ENCODE measurements at places on chromosomes 1 and 21.

GRCh38 chr21:16156841-16157489, 427.2 kb downstream of the USP25 start:
- no peak for DNase-seq

DNA sequence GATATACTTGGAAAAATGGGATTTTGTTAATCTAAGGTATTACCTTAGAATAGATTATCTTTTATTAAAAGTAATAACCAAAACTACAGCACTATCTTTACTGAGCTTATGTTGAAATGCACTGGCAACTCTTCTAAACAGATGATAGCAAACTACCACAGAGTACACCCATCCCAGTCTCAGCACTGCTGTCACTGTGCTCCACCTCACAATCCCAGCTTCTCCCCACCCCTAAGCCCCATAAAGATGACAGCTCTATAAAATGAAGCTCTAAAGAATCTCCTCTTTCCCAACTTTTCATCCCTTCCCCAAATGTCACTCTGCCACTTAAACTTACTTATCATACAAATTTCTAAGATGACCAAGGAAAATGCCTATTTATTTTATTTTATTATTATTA, 6.4 kb downstream of the DSTYK start:
- DNase-seq: no peak

- no peak for DNase-seq
These were observed 275.1 kb downstream of the NPHP4 start for GRCh38 chr1:5717031-5717682.

DNA sequence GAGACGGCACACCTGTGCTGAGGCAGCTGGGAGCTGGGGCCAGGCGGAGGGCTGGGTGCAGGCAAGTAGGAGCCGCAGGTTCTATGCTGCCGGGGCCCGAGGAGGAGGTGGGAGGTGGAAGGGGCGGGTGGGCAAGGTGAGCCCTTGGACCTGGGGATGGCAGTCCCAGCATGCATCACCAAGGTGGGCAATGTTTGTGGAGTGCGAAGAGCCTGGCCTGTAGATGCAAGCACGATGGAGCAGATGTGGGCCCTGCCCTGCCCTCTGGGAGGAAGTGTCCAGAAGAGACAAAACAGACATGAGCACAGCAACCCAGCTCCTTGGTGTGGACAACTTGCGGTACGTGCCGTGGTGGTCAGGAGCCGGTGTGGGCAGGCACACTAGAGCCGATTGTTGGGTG, 28.3 kb upstream of the AJAP1 start:
- no peak for DNase-seq

GRCh38 chr1:161676441-161676840, 13.5 kb downstream of the FCGR2B start:
- no peak for DNase-seq

GRCh38 chr1:153506386-153506785, 29.4 kb downstream of the S100A6 start:
- DNase-seq: no peak

GRCh38 chr1:6253380-6253779, 7.5 kb downstream of the GPR153 start:
- no peak for DNase-seq
